Skin of body (tissue), 3 donors: ENCODE measurements at places on chromosomes 6 and 20.

DNA sequence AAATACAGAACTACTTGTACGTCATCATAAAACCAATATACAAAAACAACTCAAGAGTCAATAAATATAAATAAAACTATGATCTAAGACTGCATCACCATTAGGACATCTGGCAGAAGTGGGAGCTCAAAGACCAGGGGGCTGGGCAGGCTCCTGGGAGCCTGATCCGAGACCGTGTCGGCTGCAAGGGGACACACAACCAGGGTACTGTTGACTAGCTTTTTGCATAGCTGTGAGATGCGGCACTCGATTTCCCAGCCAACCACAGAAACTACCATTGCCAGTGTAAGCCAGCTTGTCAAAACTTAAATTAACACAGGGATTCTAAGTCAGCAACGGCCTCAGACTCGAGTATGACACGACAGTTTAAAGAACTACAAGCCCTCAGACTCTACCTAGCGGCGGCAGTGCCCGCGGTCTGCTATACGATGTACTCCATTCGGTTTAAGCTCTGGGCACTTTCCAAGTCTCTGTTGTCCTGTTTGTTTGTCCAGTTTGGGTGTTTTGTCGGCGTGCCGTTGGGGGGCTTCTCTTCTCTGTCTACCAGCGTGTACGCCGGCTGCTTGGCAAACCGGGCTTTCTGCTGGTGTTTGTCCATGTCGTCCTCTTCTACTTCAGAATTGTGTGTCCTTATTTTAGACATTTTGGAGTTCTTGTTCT lies 34.6 kb downstream of the JAG1 start:
- DNase-seq: no peak

DNA sequence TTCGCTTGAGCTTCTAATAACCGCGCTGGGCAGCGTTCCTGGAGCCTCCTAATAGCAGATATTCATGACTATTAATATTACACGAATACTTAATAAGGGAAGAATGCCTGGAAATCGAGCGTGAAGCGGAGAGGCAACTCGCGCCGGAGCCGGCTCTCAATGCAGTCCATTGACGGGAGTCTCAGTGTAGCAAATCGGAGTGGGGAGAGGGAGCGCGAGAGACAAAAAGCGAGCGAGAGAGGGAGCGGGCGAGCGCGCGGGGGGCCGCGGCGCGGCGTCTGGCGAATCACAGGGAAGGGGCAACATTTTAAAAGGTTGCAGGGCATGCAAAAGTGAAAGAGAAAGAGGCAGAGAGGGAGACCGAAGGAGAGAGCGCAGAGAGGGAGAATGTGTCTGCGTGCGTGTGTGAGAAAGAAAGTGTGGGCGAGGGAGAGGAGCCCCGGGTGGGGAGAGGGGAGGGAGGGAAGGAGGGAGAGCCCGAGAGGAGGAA lies 2.9 kb downstream of the TFAP2A start:
- DNase-seq: peak; percentile 86

DNA sequence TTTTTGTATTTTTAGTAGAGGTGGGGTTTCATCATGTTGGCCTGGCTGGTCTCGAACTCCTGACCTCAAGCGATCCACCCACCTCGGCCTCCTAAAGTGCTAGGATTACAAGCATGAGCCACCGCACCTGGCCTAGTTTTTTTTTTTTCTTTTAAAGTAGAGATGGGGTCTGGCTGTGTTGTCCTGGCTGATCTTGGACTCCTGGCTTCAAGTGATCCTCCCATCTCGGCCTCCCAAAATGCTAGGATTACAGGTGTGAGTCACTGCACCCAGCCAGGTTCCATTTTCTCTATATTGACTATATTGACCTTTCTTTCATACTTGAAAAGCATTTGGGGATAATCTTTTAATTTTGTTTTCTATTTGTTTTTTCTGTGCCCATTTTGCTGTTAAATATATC lies 13.3 kb downstream of the PANK2 start:
- DNase-seq: no peak

DNA sequence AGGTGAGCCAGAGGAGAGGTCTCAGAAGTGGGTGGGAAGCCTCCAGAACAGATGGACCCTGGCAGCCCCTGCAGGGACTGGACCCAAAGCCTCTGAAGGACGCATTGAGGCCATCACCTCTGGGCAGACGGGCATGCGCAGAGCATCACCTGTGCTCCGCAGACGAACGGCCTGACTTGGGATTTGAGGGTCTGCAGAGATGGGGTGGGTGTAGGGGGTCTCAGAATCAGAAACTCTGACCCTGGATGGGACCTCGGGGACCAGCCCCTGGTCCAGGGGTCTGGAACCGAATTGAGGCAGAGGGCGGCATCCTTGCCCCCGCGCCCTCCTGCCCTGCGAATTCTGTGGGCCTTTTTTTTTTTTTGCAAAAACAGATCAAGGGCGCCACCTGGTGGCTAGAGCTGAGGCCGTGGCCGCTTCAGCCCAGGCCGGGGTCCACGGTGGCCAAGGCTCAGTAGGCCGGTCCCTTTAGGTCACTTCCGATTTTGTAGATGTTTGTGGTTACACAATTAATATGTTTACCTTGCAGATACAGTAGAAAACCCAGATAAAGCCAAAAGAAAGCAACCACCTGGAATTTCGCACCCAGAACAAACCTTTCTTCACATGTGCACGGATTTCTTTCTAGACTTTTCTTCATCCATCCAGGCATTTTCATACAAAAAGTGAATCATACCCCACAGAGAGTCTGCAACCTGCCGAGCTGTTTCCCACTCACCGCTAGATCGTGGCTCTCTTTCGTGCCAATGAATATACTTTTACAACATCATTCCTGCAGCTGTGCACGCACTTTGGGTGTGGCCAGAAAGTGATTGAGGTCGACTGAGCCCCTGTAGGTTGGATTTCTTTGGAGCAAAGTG lies 25.9 kb downstream of the ZBP1 start:
- no peak for DNase-seq

GRCh38 chr6:139834232-139834631 lies 459.8 kb upstream of the CITED2 start:
- DNase-seq: no peak
